NCI-H187 treated with DMSO at 0.1 percent for 48 hours (cell line): ENCODE measurements at places on chromosomes 7 and 10.

DNA sequence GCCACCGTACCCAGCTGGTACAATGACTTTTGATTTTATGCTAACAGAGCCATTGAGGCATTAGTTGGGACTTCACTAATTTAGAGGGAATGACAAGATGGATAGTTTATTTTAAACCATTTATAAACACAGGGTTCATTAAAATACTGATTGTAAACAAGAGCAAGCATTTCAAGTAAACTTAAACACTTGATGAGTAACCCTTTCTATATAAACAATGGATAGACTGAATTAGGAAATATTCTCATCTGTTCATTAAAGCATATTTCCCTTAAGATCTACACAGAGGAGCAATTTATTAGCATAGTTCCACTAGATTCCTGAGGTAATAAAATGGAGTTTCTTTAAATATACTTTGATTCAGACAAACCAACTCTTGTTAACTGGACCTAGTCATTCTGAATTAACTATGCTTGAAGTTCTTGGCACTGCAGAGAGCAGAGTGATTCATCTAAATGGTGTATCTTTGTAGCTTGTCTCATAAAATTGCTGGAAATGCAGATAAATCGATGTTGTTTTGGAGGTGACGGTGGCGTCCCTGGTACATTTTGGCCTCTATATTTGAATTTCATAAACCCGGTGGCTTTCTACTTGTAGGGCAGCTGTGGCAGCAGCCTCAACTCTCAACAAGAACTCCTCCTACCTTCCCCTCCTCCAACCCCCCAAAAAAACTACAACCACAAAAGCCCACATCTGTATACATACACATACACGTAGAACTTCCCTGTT, 15.4 kb upstream of the VDAC2 start:
- no peak for DNase-seq

DNA sequence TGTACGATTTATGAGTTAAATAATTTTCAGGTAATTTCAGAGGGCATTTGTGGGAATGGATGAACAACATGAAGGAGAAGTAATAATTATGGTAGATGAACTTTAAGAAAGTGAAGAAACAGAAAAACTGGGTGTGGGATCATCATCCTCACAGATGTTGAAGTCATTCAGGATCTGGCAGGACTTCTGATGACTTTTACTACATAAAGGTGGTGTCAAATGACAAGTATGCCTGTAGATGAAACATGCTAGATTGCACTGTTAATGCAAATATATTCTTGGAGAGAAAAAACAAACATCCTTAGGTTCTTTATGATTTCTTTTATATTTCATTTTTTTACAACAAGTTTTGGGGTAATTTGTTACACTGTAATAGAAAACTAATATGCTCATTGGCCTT, 230.2 kb downstream of the PCLO start:
- no peak for DNase-seq

- no peak for DNase-seq
Observed at GRCh38 chr10:122981066-122981464, 864 bp downstream of the PSTK start.

GRCh38 chr7:133853706-133854276, 273.3 kb upstream of the LRGUK start:
- no peak for DNase-seq
